ENCODE measurements at places on chromosomes 3 and 15.

DNA sequence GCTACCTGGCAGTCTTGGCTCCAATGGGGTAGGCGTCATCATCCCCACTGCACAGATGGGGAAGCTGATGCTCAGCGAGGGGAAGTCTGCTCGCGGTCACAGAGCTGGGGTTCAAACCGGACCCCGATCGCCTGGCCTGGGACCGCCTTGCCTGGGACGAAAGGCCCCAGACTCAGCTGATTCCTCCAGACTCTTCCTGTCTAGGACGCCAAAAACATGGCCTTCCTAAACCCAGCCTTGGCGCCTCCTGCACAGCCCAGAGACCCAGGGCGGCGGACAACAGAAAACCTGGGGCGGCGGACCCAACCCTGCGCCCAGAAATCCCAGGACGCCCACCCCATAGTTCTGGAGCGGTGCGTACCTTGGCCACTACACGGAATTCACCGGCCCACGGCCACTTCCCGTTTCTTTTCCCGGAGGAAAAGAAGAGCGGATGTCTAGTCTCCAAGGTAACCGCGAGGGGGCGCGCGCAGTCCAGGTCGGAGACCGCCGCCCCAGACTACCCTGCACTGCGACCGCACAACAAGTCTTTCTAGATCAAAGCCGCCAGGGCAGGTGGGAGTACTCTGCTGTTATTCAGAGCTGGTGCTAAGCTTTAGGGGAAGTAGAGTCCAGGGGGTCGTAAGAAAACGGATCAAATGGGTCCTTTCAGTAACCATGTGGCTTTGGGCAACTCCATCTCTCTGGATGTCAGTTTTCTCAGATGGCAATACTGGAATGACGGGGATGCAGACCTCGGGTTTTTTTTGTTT, 4.9 kb upstream of the IL17RD start:
- DNase-seq = peak; percentile 84

DNA sequence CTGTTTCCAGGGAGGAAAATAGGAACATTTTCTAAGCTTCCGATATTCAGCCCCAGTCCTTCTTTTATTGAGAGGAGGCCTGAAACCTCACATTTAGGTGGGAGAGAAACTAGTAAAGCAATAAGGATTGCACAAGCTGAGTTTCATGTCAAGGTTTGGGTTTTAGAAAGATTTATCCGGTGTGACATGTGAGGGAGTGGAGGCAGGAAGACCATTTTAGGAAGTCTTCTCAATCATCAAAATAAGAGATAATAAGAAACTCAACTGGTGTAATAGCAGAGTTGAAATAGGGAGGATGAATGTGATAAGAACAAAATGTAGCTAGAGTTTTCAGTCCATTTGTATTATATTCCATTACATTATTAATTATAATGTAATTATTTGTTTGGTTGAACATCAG, 27.7 kb upstream of the CLDN16 start:
- no peak for DNase-seq

DNA sequence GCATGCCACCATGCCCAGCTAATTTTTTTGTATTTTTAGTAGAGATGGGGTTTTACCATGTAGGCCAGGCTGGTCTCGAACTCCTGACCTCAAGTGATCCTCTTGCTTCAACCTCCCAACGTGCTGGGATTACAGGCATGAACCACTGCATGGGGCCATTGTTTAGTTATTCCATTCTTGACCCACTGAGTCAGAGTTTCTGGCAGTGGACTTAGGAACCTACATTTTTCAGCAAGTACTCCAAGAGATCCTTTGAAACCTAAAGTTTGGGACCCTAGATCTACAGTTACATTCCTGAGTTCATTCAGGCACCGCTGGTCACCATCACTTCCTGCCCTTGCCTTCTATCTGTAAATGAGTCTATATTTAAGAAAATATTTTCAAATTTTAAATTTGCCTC, 1.4 kb upstream of the TNFSF10 start:
- DNase-seq = peak; percentile 50

DNA sequence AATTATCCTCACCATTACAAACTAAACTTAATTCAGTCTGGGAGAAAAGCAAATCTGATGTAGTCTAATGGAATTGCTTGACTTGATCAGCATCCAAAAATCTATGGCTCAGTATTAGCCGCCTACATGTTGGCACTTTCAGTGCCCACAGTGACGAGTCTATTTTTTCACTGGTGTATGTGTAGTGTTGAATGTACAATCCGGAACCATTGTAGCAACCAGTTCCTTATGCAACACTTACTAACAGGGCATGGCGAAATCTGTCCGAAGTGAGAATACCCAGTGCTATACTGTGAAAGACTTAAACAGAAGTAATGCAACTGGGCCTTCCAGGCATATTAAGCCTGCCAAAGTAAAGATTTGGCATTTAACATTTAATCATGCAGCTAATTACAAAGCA, 18.6 kb downstream of the LRRN1 start:
- DNase-seq = peak; percentile 23

GRCh38 chr3:38027466-38028465, 1.7 kb downstream of the PLCD1 start:
- no peak for DNase-seq

- no peak for DNase-seq
Observed at GRCh38 chr3:133703915-133704314, 42.2 kb upstream of the TOPBP1 start.

DNA sequence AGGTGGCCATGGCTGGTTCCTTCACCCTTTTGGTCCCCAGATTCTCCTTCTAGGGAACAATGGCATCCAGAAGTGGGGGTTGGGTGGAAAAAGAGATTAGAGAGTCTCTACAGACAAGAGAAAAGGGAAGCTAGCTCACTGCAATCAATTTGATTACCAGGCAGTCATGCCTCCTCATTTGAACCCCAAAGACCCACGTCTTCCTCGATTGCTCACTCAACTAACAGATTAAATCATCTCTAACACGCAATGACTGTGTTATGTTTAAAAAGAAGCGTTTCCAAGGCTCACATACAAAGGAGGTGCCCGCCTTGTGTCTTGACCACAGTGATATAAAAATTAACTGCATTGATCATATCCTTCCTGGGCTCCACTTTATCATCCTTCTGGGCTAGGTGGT, 57.6 kb downstream of the BHLHE40 start:
- no peak for DNase-seq

GRCh38 chr3:64621726-64622395, 65.9 kb downstream of the ADAMTS9 start:
- no peak for DNase-seq

DNA sequence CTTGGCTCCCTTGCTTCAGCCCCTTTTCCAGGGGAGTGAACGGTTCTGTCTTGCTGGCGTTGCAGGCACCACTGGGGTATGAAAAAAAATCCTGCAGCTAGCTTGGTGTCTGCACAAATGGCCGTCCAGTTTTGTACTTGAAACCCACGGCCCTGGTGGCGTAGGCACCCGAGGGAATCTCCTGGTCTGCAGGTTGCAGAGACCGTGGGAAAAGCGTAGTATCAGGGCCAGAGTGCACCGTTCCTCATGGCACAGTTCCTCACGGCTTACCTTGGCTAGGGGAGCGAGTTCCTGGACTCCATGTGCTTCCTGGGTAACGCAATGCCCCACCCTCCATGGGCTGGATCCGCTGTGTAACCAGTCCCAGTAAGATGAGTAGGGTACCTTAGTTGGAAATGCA, 214.9 kb downstream of the UBE2E2 start:
- DNase-seq = no peak

DNA sequence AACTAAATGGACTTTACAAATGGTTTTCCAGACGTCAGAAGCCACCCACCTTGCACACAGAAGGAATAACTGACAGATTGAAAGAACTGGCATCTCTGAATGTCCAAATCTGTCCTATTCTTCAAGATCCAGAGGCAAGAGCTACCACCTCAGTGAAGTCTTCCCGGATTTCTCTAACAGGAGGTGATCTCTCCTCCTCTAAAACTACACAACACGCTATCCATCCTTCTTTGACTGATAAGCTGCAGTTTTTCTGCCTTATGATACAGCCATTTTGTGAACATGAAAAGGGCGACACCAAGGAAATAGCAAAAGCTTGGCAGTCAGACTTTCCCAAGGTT, 37.1 kb upstream of the HES1 start:
- no peak for DNase-seq

- no peak for DNase-seq
Observed at GRCh38 chr3:186594591-186595113, 18.2 kb upstream of the AHSG start.

GRCh38 chr3:162166543-162166942, 669.9 kb downstream of the OTOL1 start:
- DNase-seq = no peak

GRCh38 chr15:89905846-89906378, 6.8 kb downstream of the ARPIN start:
- DNase-seq = no peak

DNA sequence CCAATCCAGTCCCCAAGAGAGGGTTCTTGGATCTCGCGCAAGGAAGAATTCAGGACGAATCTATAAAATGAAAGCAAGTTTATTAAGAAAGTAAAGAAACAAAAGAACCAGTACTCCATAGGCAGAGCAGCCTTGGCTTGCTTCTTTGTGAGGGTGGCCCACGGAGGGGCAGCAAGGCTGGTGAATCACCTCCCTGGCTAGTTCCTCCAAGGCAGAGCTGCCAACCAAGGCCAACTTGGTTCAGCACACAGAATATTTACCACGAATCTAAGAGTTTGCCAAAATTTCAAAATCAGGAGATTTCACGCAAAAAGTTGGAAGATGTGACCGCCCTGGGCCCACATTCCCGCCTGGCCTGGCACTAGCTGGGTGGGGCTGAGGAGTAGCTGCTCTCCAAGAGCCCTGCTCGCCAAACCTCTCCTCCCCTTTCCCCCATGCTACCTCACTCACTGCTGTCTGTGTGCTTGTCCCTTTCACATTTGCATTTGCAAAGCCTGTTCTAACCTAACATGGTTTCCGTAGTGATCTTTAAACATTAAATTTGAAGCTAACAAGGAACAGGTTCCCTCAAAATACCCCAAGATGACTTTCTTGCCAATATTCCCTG, 26.2 kb upstream of the DCUN1D1 start:
- peak; percentile 42 for DNase-seq

GRCh38 chr3:145259166-145259880, 901.7 kb downstream of the PLOD2 start:
- DNase-seq = no peak

- no peak for DNase-seq
Observed at GRCh38 chr3:49619649-49620048, 54.5 kb upstream of the APEH start.

- DNase-seq = peak; percentile 38
Observed at GRCh38 chr3:95134693-95135413, 1072.0 kb downstream of the NSUN3 start.

- no peak for DNase-seq
Observed at GRCh38 chr3:23114432-23114831, 88.7 kb upstream of the UBE2E2 start.

- DNase-seq = peak; percentile 80
Observed at GRCh38 chr3:49017971-49018706, at the start of gene DALRD3. TSS of gene DALRD3 (minus strand) at chr3:49018580. CDS start at chr3:49018564, 16 bp downstream.

DNA sequence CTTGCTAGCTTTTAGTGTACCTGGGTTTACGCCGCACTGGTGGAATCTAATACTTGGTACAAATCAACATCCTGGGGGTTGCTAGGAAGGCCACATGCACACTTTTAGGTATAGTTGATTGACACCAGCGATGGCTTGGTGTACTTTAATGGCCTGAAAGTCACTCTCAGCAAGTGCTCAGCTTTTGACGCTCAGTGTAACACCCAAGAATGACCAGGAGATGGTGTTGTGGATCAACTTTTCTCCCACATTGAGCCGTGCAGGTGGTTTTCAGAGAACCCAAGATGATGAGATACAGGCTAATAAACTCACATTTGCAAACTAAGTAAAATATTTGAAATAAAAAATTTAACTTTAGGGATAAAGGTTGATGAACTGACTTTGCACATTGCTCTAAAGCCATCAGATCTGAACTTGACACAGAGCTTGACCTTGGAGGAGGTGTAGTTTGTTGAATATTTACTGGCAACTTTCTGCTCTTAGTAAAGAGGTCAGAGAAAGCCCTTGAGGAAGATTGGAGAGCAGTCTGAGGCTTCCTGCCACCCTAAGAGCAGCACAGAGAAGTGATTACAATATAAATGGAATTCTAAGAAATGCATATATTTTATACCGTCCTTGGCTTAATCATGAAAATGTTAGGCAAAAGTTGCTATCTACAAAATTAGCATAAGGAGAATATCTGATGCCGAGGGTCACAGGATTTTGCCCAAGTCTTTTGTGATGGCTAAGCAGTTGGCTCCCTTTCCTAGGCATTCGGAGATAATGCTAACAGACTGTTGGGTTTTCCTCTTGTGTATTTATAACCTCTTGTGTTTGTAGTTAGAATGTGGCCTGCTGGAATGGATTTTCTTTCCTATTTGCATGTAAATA, 143.4 kb upstream of the RASGRP1 start:
- DNase-seq = peak; percentile 87

DNA sequence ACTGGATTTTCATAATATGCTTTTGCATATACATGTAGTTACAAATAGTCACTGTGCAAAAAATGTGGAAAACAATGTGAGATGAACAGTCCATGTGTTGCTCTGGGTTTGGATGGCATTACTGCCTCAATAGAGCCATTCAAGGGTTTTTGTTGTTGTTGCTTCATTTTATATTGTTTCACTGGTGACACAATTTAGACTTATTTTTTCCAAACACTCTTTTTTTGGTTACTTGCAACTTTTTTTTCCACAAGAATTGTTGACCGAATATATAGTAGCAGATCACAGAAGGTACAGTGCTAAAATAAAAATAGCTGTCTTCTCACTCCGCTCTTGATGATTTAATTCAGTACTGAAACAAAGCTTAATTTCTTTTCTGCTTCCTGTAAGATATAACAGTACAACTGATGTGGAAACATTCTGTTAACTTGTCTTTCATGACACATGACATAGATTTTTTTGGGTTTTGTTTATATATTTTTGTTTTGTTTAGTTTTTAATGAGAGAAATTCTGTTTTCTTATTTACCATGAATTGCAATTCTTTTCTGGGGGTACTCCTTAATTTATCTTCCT, 618.6 kb downstream of the NAALADL2 start:
- no peak for DNase-seq

DNA sequence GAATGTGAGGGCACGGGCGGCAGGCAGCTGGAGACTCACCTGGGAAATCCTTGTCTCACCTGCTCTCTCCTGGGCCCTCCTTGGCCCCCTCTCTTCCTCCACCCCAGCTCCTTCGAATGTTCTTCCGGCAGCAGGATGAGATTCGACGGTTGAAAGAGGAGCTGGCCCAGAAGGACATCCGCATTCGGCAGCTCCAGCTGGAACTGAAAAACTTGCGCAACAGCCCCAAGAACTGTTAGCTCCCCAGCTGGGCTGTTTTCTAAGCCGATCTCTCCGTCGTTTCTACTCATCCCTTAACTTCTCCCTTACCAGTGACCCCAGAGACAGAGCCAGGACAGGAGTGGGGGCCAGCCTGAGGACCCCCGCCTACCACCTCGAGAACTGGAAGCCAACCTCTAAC, 95.0 kb downstream of the ANP32A start:
- DNase-seq = no peak

- DNase-seq = peak; percentile 55
Observed at GRCh38 chr3:49707113-49707480, 12.4 kb downstream of the AMIGO3 start.

DNA sequence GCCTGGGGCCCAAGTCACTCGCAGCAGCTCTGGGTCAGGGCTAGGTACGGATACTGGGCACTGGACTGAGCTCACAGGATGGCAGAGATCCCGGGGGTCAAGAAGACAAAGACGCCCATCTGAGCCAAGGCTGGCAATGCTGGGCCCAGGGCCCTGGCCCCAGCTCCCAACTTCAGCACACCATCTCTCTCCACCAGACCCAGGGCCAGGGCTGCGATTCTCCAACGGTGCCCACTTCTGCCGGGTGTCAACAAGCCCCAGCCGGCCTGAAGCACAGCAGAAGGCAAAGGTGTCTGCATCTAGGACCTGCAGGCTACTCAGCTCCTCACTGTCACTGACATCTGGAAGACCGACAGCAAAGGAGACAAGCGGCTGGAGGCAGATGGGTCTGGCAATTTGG, 8.6 kb downstream of the WDR73 start:
- DNase-seq = no peak

Measured in astrocyte of the hippocampus (primary cell).